ENCODE measurements at places on chromosomes 6 and 20. TPM values are rescaled to one million over a fixed set of nuclear protein-coding genes. Genes with fewer than 3 reads are reported as not detected.

- H3K4me3 ChIP-seq: no peak overlapping the region
- no peak for DNase-seq
- no peak overlapping the region for H3K27ac ChIP-seq
- H3K27me3 ChIP-seq: no peaks in the 10 kb centered on the region
These were observed 10.0 kb downstream of the JAG1 start for GRCh38 chr20:10663756-10664155.

Gene RUNX2
- 3.7 TPM for total RNA-seq

- no peaks in the 10 kb centered on the region for H3K4me1 ChIP-seq
- H3K4me3 ChIP-seq: no peak overlapping the region
- H3K27me3 ChIP-seq: no peaks in the 10 kb centered on the region
- H3K27ac ChIP-seq: no peak overlapping the region
- no peaks in the 10 kb centered on the region for H3K36me3 ChIP-seq
- DNase-seq: no peak
These were observed 186.2 kb downstream of the ARHGAP18 start for GRCh38 chr6:129523816-129524215.

Gene OVOL2
- total RNA-seq: 8.6 TPM

DNA sequence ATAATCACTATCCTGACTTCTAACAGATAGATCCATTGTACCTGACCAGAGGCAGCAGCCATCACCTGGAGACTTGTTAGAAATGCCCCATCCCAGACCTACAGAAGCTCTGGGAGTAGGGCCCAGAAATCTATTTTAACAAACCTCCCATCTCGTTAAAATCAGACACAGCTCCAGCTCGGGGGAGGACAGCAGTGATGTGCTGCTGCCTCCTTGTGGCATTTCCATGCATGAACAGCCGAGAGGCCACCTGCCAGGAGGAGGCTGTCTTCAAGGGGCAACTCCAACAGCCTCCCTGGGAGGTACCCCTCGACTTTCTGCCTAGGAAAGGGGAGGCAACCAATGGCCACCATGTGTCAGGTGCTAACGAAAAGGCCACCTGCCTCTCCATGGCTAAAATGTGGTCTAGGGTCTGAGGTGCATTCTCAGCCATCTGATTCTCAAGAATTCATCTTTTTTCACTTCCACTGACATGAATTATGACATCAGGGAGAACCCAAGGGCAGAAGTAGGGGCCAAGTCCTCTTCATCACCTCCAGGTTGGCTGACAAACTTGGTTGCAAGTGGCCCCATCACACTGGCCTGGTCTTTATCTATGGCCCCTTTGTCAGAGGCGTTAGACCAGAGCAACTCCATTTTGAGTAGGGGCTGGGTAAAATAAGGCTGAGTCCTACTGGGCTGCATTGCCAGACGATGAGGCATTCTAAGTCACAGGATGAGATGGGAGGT, 12.2 kb upstream of the KCNK15 start:
- DNase-seq: peak; percentile 68
- H3K4me3 ChIP-seq: no peak overlapping the region
- no peak overlapping the region for H3K27ac ChIP-seq
- H3K4me1 ChIP-seq: peaks cover 7% of the 10 kb centered on the region
- H3K27me3 ChIP-seq: no peaks in the 10 kb centered on the region

DNA sequence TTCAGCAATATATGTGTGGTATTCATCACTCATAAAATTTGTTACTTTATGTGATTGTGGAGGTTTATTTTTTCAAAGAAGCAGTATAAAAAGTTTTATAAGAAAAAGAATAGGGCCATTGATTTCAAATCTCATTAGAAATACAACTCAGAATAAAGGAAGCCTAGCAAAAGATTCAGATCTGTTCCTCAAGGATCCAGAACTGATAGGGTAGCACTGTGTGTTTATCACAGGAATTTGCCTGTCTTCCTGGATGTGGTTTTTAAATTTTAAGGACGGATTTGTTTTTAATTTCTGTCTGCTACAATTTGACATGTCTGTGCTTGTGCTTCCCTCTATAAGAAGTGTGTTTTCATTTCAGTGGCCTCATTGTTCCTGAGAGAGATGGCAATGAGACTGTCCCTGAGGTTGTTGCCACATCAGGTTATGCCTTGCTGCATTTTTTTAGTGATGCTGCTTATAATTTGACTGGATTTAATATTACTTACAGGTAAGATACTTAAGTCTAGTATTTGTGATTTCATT, 74.6 kb downstream of the ATRN start:
- H3K27ac ChIP-seq: no peak overlapping the region
- H3K4me1 ChIP-seq: no peaks in the 10 kb centered on the region
- no peaks in the 10 kb centered on the region for H3K27me3 ChIP-seq
- H3K36me3 ChIP-seq: peaks cover 38% of the 10 kb centered on the region
- H3K4me3 ChIP-seq: no peak overlapping the region

Gene BPIFA1
- 28.4 TPM for total RNA-seq

- DNase-seq: no peak
- no peak overlapping the region for H3K4me3 ChIP-seq
- H3K36me3 ChIP-seq: no peaks in the 10 kb centered on the region
- H3K4me1 ChIP-seq: peaks cover 12% of the 10 kb centered on the region
- H3K27ac ChIP-seq: no peak overlapping the region
- no peaks in the 10 kb centered on the region for H3K27me3 ChIP-seq
These were observed 12.6 kb upstream of the THBS2 start for GRCh38 chr6:169266261-169266660.

Gene HLA-DQB2
- total RNA-seq: 74.8 TPM

Gene SLC16A10
- 11.9 TPM for total RNA-seq

Gene OSBPL2
- total RNA-seq: 56.0 TPM

DNA sequence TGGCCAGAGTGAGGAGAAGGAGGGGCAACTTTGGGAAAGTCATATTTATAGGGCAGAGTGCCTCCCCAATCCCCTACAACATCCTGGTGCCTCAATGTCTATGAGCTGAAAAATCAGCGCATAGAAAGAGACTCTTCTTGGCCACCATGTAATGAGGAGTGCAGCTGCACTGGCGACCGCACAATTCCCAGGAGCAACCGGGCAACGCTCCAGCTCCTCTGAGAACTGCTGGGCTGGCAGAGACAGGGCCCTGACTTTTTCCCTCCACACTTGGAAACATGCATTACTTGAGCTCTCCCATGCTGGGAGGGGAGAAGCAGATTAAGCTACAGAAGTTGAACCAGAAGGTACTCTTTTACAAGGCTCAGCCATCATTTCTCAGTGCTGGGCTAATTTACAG, 31.4 kb upstream of the MARCKS start:
- no peak overlapping the region for H3K27ac ChIP-seq
- H3K27me3 ChIP-seq: no peaks in the 10 kb centered on the region
- no peak overlapping the region for H3K4me3 ChIP-seq
- no peaks in the 10 kb centered on the region for H3K4me1 ChIP-seq
- H3K36me3 ChIP-seq: no peaks in the 10 kb centered on the region
- peak; percentile 60 for DNase-seq

DNA sequence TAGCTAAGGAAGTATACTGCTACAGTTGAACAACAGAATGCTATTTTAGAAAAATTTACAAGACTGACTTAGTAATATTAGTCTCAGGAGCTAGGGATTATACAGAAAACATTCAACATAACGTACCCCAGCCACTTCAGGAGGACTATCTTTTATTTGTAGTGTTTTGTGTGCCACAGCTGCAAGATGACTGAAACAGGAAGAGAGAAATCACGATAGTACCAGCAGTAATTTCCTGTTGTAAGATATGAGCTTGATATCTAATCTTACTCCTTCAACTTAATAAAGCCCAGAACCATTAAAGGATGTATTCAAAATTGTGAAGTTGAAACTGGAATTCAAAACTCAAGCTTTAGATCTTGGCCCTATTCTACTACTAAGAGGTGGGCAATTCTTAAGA, 42.1 kb downstream of the SLC35A1 start:
- peaks cover 99% of the 10 kb centered on the region for H3K36me3 ChIP-seq
- no peak for DNase-seq
- no peak overlapping the region for H3K4me3 ChIP-seq
- H3K4me1 ChIP-seq: no peaks in the 10 kb centered on the region
- no peaks in the 10 kb centered on the region for H3K27me3 ChIP-seq
- no peak overlapping the region for H3K27ac ChIP-seq

DNA sequence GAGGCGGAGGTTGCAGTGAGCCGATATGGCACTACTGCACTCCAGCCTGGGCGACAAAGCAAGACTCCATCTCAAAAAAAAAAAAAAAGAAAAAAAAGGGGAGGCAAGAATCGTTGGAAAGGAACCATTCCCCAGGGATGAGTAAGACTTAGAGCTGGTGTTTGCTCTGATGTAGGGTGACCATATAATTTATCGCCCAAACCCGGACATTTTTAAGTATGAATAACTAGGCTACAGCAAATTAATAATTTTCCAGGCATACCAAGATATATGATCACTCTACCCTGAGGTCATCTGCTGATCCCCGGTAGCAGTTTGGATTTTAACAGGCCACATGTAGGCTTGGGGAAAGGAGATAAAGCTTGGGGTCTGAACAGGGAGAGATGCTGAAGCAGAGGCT, 260.9 kb downstream of the BTBD9 start:
- H3K4me3 ChIP-seq: no peak overlapping the region
- no peak overlapping the region for H3K27ac ChIP-seq
- no peaks in the 10 kb centered on the region for H3K27me3 ChIP-seq
- no peak for DNase-seq
- H3K36me3 ChIP-seq: no peaks in the 10 kb centered on the region

Gene FAM83C
- not detected for total RNA-seq

DNA sequence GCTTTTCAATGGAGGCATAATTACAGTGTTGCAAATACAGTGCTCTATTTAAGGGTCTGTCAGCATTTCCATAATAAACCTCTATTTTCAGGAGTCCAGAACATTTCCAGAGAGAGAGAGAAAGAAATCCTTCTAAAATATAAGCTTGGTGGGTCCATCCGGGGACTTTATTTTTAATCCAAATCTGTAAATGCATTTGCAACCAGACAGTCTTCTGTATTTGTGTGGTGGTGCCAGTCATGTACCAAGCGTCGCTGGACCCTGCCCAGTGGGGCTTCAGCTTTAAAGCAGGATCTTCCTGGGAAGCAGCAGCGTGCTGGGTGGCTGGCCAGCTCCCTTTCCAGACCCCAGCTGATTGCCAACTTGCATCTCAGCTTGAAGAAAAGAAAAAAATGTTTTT, 256.5 kb upstream of the SUPT3H start:
- H3K4me3 ChIP-seq: no peak overlapping the region
- H3K27ac ChIP-seq: no peak overlapping the region
- DNase-seq: no peak
- no peaks in the 10 kb centered on the region for H3K27me3 ChIP-seq
- H3K36me3 ChIP-seq: no peaks in the 10 kb centered on the region

Gene PBOV1
- total RNA-seq: not detected

GRCh38 chr6:161406646-161407045, 132.8 kb upstream of the AGPAT4 start:
- no peaks in the 10 kb centered on the region for H3K36me3 ChIP-seq
- no peak overlapping the region for H3K4me3 ChIP-seq
- H3K27ac ChIP-seq: no peak overlapping the region
- H3K27me3 ChIP-seq: no peaks in the 10 kb centered on the region
- no peak for DNase-seq

DNA sequence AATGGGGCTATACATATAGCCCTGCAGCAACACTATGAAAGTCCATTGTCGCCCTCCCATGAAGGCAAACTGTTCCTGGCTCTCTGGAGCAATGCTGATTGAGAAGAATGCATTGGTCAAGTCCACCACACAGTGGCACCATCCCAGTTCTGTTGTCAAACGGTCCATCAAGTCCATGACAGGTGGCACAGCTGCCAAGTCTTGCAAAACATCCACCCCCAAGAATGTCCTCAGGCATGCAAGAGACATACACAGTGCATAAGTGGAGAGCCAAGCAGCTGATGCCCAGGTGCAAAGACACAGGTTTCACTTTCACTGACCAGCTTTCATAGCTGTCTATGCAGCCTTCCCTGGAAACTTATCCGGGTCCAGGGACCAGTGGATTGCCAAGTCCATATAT, 17.5 kb downstream of the ZNF391 start:
- no peak for DNase-seq
- H3K4me3 ChIP-seq: no peak overlapping the region
- no peak overlapping the region for H3K27ac ChIP-seq
- no peaks in the 10 kb centered on the region for H3K4me1 ChIP-seq
- H3K27me3 ChIP-seq: no peaks in the 10 kb centered on the region
- H3K36me3 ChIP-seq: no peaks in the 10 kb centered on the region

GRCh38 chr20:62215991-62216635, 4.0 kb downstream of the HRH3 start:
- peaks cover 7% of the 10 kb centered on the region for H3K4me1 ChIP-seq
- DNase-seq: no peak
- H3K4me3 ChIP-seq: no peak overlapping the region
- H3K36me3 ChIP-seq: no peaks in the 10 kb centered on the region
- H3K27ac ChIP-seq: no peak overlapping the region

Gene SAMD10
- 3.6 TPM for total RNA-seq

Gene TMEM244
- not detected for total RNA-seq

Gene PNPLA1
- total RNA-seq: 0.27 TPM

DNA sequence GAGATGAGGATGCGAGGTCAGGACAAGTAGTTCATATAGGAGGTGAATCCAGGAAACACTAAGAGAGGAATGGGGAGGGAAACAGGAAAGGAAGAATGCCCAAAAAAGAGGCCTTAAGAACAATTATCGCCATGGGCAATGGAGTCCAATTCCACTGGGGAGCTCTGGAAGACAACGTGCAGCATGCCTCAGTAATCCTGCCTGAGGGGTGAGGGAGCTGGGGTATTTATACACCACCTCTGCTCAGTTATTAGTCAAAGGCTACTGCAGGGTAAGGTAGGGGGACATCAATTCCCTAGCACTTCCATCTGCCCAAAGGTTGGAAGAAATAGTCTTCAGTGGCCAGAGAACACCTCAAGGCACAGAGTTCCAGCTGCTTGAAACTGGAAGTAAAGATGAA, 96.4 kb downstream of the ZNF217 start:
- H3K36me3 ChIP-seq: no peaks in the 10 kb centered on the region
- no peaks in the 10 kb centered on the region for H3K27me3 ChIP-seq
- H3K27ac ChIP-seq: no peak overlapping the region
- DNase-seq: no peak

DNA sequence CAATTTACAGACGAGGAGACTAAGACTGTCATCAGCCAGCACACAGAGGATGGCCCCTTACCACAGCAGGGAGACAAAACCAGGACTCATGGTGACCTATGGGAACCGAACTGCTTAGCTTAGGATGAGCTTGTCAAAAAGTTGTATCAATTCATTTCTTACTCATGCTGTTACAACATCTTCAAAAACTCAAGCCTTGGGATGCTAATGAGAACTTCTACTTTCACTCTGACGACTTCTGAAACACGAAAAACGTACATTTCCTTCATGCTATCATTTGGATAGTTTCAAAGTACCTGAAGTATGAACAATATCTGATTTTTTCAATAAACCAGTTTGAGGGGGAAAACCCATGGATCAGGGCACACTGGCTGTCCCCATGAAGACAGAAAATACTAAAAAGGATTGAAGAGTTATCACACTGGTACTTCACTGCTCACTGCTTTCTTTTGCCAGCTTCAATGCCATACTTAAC, 31.9 kb downstream of the HIVEP2 start:
- no peak overlapping the region for H3K27ac ChIP-seq
- H3K4me3 ChIP-seq: no peak overlapping the region
- H3K4me1 ChIP-seq: no peaks in the 10 kb centered on the region
- no peaks in the 10 kb centered on the region for H3K27me3 ChIP-seq
- H3K36me3 ChIP-seq: no peaks in the 10 kb centered on the region
- DNase-seq: no peak
